ENCODE measurements at places on chromosomes 11 and 22.

DNA sequence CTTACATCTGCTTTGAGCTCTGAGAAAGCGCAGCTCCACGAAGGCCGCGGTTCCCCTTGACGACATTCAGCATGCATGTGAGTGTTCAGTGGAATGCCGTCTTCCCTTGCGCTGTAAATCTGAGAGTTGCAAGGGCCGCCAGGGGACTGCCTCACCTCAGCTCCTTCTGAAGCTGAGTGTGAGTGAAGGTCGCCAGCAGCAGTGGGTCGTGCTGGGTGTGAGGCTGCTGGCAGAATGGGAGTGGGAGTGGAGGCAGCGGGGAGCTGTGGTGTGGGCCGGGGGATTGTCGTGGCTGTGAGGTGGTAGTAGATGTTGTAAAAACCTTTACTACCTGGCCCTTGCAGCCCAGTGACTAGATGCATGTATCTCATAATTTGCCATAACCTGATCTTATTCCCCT lies 65.2 kb downstream of the PPP6R2 start:
- no peak for DNase-seq

GRCh38 chr11:57637626-57638004 lies 12.1 kb downstream of the YPEL4 start:
- no peak for DNase-seq

- DNase-seq, result no peak
Observed at GRCh38 chr11:498297-499181, 8.5 kb downstream of the RNH1 start.

DNA sequence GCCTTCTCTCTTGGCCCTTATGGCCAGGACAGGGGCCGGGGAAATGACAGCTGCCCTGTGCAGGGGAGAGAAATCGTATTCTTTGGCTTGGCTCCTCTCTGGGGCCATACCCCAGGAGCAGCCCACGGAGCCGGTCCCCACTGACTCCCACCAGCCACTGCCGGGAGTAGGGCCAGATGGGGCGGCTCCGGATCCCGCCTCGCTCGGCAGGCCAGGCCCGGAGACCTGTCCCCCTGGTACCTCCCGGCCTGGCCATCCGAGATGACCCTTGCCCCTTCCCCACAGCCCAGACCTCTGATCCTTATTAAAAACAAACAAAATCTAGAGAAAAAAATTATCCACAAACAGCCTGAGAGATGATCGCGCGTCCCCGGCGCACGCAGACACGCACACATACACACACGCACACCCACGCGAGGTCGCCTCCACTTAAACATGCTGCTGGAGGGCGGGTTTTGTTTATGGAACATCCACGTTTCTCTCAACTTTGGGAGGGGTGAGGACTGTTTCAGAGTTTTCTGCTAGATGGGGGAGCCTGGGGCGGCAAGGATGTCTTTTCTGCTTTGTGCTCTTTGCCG lies 59.1 kb downstream of the IGLL1 start:
- no peak for DNase-seq

DNA sequence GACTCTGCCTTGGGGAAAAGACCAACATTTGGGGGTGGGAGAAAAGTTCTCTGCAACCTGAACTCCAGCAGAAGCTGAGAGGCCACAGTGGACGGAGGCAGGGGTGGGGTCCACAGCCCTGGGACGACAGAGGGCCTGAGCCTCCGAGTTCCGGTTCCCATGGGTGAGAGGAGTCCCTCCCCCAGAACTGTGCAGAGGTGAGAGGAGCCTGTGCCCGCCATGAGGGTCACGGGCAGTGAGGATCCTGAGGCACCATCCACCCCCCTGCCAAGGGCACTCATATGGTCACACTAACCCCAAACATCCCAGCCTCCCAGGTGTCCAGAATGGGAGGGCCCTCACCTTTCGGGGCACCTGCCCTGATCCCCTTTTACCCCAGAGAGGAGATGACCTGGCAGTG lies 30.5 kb downstream of the KIAA0930 start:
- no peak for DNase-seq

DNA sequence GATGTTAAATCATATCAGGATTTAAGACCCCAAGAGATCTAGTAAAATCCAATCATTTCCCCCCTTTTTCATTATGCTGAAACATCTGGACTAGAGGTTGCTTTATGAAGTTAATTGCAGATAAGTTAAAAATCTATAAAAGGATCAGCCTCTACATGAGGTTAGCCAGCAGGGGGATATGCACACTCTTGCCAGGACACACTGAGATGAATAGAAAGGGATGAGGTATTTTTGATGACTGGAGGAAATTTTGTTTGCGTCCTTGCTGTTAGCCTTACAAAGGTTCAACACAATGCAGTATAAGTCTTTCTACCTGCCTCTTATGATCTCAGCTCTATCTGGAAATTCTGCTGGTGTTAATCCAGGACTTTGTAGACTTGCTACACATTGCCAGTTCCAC lies 1034.3 kb downstream of the LRRC4C start:
- peak; percentile 9 for DNase-seq

GRCh38 chr11:105164208-105164607 lies 24.6 kb upstream of the CARD18 start:
- no peak for DNase-seq

- DNase-seq, result no peak
Observed at GRCh38 chr11:128621601-128622501, 34.5 kb upstream of the ETS1 start.

DNA sequence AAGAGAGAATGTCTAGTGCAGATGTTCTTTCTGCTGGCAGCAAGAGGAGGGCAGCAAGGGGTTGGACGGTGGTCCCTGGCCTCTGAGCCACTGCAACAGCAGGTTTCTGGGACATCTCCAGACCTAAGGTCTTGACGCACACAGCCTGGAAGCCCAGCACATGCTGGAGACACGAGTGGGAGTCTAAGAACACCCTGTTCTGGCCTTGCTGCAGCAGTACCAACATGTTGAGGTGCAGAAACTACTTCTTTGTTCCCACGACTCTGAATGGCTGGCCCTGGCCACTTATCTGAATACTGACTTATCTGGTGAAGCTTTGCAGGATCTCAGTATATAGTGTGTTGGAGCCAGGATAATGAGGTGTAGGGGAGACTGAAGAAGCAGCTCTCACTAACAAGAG lies 6.8 kb downstream of the MICAL2 start:
- no peak for DNase-seq

DNA sequence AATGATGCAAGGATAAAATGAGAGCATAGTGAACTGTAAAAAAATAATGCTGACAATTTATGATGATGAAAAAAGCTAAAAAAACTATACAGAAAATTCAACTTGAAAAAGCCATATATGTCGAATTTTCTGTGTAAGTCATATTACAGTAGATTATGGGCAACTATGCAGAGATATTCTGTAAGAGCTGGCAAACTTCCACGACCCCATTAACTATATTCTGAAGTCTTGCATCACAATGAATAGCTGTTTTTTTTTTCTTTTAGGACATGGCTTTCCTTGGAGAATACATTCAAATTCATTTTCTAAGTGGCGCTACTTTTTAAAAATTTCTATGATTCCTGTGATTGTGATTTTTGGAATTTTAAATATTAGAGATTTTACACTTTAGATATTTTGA lies 18.4 kb downstream of the PSMD13 start:
- no peak for DNase-seq

GRCh38 chr22:27250886-27251285 lies 550.7 kb downstream of the MN1 start:
- DNase-seq, result no peak

- peak; percentile 72 for DNase-seq
Observed at GRCh38 chr11:57649826-57650738, at the start of gene YPEL4. Gene YPEL4, minus strand, starts transcription at chr11:57649912. Its CDS starts 2,805 bp downstream, at chr11:57647107.

DNA sequence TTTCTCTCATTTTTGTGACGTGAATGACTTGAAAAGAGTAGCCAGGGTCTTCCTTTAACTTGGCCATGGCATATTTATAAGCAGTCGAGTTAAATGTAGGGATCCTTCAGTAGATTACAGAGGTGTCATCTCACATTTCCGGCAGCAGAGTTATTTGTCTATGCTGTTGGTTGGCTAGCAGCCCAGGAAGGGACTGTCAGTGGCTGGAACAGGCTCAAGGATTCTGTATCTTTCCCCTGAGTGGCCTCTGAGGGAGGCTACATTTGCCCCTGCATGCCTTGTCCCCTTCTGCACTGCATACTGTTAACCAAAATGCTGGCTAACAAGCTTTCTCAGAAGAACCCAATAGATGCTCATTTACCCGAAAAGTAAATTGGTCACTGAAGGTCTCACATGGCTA lies 187.6 kb downstream of the PGR start:
- DNase-seq, result no peak

- no peak for DNase-seq
Observed at GRCh38 chr11:73225001-73225686, 7.1 kb downstream of the P2RY2 start.

- DNase-seq, result no peak
Observed at GRCh38 chr11:4054643-4055042, 40.0 kb upstream of the RRM1 start.

GRCh38 chr11:46294365-46295309 lies 17.2 kb downstream of the CREB3L1 start:
- DNase-seq, result peak; percentile 86

DNA sequence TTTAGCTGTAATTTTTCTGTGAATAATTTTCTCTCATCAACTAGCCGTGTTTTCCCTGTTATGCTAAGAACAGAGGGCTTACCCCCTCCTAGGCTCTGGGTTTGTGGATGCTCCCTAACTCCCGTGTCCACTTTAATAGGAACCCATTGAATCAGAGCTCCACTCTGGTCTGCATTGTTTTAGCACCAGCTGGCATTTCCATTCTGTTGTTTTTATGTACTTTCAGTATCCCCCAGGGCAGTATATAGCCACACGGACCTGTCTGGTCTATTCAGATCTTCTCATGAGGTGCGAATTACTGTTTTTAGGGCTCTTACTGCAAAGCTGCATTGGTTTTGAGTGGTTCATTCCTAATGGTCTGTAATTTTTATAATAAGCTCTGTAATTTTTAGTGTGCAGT lies 16.0 kb downstream of the POLD3 start:
- no peak for DNase-seq

DNA sequence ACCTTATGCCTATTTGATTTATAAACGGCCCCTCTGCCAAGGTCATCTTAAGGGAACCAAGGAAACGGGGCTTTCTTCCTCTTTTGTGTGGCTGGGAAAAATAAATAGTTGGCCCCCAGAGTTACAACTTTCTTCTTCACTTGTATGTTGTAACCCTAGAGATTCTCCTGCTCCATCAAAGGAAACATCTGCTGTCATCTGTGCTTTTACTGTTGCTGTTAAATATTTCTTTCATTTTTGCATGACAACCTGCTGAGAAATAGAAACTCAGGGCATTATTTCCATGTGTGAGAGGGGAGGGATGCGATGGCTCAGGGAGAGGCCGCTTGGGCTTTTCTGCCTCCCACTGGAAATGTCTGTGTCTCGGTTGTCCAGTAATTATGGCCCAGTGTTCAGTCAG lies 21.8 kb upstream of the CDC42EP2 start:
- DNase-seq, result no peak

GRCh38 chr11:117868088-117868487 lies 8.4 kb downstream of the FXYD6 start:
- DNase-seq, result no peak

DNA sequence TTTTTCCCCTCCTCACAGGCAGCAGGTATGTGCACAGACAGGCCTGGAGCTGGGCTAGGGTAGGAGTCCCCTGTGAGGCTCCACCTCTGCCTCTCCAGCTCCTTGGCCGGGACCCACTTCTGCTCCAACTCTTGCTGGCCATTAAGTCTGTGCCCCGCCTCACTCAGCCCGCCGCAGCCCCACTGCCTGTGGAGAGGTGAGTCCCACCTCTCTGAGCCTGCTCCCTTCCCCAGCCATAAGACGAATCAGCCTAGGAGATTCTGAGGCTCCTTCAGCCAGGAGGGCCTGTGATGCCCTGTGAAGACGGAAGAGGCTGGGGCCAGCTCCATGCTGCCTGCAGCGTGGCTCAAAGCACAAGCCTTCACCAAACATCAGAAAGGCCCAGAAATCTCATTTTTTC lies 23.0 kb downstream of the TSKU start:
- DNase-seq, result peak; percentile 2

DNA sequence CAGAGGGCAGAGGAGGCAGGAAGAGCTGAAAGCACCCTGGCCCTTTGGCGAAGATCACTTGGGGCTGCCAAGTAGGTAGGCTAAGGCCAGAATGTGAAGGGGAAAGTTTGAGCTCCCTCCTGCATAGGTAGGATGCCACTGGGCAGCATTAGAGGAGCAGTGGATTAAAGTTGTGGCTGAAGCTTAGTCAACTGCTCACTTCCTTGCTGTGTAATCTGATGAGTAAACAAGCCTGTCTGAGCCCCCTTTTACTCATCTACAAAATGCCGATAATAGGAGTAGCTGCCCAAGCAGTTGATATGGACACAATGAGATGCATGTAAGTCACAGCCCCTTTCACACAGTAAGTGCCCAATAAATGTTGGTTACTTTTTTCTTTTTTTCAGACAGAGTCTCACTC lies 216.4 kb downstream of the MN1 start:
- DNase-seq, result no peak

GRCh38 chr11:130390071-130390758 lies 38.2 kb downstream of the ADAMTS8 start:
- peak; percentile 75 for DNase-seq

DNA sequence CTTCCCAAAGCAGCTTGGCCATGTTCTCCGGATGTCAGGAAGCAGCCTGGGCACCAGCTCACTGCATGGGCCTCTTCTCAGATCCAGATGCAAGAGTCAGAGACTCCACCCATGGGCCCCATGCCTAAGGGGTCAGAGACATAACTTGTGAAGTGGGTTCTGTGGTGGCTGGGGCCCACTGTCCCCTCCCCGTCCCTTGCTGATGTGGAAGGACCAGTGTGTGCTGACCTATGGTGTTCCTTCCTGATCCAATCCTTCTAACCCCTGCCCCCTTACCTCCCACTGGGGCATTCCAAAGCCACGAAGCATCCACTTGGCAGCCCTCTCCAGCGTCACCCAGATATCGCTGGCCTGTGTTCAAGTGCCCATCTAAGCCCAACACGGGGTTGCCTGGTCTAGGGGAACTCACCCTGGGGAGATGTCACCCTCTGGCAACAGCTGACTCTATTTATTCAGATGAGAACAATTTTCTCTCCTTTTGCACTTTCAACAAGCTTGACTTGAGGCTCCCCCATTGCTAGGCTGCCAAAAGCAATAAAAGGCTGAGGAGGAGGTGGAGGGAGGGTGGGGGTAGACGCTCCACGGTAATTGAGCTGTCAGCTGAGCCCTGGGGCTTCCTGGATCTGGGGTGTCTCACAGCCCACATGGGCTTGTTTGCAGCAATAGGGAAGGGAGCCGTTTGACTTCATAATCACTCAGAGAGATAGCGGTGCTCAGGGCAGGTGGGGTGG lies 158.5 kb downstream of the ADAMTS15 start:
- DNase-seq, result no peak

- DNase-seq, result no peak
Observed at GRCh38 chr11:117259417-117259816, 26.9 kb downstream of the RNF214 start.

Data from H4 (cell line).